Activated CD4-positive, alpha-beta memory T cell treated with anti-CD3 and anti-CD28 coated beads, Interleukin-2, amount 10 ng/mL, durations not matched to agents 7 days and 5 days (primary cell): ENCODE measurements at places on chromosomes 4 and X. TPM values are rescaled to one million over a fixed set of nuclear protein-coding genes. Genes with fewer than 3 reads are reported as not detected.

MORF4L2 gene
- total RNA-seq = 135 TPM

GRID2 gene
- total RNA-seq = not detected

DRP2 gene
- total RNA-seq = 0.88 TPM

AFAP1 gene
- 5.9 TPM for total RNA-seq

ATP1B4 gene
- not detected for total RNA-seq

PTTG2 gene
- total RNA-seq = 0.90 TPM

CWH43 gene
- total RNA-seq = not detected

OPRPN gene
- not detected for total RNA-seq

IL15 gene
- total RNA-seq = 4.0 TPM

TREX2 gene
- 1.8 TPM for total RNA-seq

PITX2 gene
- total RNA-seq = not detected

IGSF1 gene
- not detected for total RNA-seq

XAGE2 gene
- total RNA-seq = not detected

BCOR gene
- total RNA-seq = 46.8 TPM
